ENCODE measurements at places on chromosomes 11 and 22.

DNA sequence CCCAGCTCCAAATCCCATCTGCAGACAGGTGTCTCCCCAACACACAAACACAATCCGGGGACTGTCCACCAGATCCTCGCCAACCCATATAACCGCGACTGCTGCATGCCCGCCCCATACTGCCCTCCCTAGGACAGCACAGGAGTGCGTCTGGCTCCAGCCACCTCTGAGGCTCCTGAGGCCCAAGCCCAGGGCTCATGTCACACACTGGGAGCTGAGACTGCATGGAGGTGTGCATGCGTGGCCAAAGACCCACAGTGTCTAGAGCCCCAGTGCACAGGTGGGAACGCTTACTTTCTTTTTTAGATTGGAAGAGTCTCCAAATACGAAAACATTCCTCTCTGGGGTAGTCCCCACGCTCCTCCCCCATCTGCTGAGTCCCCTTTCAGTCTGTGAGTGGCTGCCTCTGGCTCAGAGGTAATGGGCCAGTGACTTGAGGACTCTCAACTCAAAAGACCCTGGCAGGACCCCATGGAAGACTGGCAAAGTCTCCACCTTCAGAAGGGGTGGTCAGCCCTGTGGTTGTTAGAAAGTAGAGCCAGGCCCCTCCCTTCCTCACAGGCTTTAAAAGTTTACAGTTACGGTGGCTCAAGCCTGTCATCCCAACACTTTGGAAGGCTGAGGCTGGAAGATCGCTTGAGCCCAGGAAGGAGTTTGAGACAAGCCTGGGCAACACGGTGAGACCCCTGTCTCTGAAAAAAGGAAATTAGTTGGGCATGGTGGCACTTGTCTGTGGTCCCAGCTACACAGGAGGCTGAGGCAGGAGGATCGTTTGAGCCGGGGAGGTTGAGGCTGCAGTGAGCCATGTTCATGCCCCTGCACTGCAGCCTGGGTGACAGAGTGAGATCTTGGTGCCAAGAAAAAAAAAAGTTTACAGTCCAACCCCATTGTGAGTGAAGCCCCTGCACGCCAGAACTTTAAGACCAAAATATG is 2.3 kb downstream of the CBX7 start:
- peak; percentile 23 for DNase-seq

- no peak for DNase-seq
Measured at GRCh38 chr11:62242021-62242420, at the start of gene SCGB1D2. Gene SCGB1D2, plus strand, starts transcription at chr11:62242239. Its CDS starts 69 bp downstream, at chr11:62242308.

GRCh38 chr11:128467610-128468041 is 119.7 kb downstream of the ETS1 start:
- DNase-seq: no peak

- no peak for DNase-seq
Measured at GRCh38 chr11:128948583-128948982, 5.9 kb upstream of the TP53AIP1 start.

DNA sequence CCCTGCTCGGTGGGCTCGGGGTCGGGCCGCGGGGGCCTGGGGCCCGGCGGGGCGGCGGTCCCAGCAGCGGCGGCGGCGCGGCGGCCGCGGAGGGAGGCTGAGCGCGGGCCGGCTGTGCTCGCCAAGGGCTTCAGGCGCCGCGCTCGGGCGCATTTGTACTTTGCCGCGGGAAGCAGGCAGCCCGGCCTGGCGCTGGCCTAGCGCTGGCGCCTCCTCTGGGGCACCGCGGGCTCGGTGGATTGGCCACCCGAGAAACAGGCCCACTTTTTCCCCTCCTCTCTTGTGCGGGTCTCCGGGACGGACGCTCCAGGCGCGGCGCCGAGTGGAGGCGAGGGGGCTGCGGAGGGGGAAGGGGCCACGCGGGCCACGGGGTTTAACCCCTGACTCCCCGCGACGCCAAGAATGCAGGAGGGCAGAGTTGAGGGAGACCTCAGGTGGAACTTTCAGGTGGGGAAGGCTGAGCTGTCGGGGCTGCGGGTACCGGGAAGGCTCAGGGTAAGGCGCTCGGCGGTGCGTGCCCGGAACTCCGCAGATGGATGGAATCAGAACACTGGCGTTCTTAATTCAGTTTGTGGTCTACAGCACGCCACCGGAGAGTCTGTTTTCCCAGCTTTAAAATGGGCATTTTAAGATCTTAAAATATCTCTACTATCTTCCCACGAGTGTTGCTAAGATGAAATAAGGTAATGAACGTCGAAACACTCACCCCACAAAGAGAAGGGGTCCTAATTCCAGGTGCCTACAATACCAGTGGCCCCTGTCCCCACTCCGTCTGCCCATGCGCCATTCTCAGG is at the start of gene CHRDL2:
CHRDL2 (minus strand) TSS at position 126 of the 794 bp plus-strand sequence. CDS start 538 bp downstream, outside the sequence.
- peak; percentile 41 for DNase-seq

GRCh38 chr11:8598506-8598905 is 4.5 kb upstream of the STK33 start:
- no peak for DNase-seq

DNA sequence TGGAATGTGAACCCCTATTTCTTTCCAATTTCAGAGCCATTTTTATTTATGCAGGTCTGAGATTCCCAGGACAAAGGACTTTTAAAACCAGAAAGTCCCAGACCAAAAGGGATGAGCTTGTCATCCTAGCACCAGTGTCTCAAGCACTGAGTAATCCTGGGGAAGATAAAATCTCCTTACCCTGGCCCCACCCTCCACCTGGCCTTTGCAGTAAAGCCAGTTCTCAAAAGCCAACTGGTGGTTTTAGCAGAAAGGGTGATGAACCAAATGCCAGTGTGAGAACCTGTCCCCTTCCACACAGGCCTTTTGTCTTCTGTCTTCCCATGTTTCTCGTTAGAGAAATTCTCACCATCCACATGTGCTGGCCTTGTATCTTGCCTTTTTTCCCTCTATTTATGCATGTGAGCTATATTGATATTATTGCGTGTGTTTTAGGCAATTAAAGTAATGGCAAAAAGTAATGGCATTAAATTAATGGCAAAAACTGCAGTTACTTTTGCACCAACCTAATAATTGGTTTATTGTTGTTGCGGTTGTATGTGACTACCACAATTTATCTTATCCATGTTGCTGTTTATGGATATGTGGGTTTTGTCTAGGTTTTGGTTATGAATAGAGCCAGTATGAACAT is 191.3 kb downstream of the MYO18B start:
- DNase-seq: no peak

Measured in posterior cingulate gyrus (tissue), 11 donors.